ENCODE measurements at places on chromosomes 3 and 15. TPM values are rescaled to one million over a fixed set of nuclear protein-coding genes. Genes with fewer than 3 reads are reported as not detected.

Gene HTR3E
- not detected for total RNA-seq

Gene CYP8B1
- not detected for total RNA-seq

Gene CX3CR1
- 0.07 TPM for total RNA-seq

Gene ISLR
- 0.50 TPM for total RNA-seq

Gene PLSCR2
- not detected for total RNA-seq

Gene GAP43
- 0.15 TPM for total RNA-seq

Gene ERC2
- not detected for total RNA-seq

Gene TRH
- not detected for total RNA-seq

Gene SLCO3A1
- total RNA-seq, result 20.6 TPM

Gene RARRES1
- total RNA-seq, result 6.8 TPM

Gene IGF1R
- total RNA-seq, result 38.2 TPM

Gene XCR1
- not detected for total RNA-seq

Gene CCR8
- not detected for total RNA-seq

Gene FAM107A
- 0.17 TPM for total RNA-seq

Gene LCMT2
- 6.0 TPM for total RNA-seq

Gene GRAMD2A
- 0.16 TPM for total RNA-seq

Gene CACNA2D2
- total RNA-seq, result 0.61 TPM

Gene KNL1
- 9.8 TPM for total RNA-seq

Measured in A549 treated with Hydrocortisone at 1 μM for 4 hours (cell line).